Astrocyte (in vitro differentiated cells and primary cell): ENCODE measurements at places on chromosomes 11 and 22. TPM values are rescaled to one million over a fixed set of nuclear protein-coding genes. Genes with fewer than 3 reads are reported as not detected.
A peak's percentile ranks its signal among the peaks of the same experiment; 100 is the strongest.

DNA sequence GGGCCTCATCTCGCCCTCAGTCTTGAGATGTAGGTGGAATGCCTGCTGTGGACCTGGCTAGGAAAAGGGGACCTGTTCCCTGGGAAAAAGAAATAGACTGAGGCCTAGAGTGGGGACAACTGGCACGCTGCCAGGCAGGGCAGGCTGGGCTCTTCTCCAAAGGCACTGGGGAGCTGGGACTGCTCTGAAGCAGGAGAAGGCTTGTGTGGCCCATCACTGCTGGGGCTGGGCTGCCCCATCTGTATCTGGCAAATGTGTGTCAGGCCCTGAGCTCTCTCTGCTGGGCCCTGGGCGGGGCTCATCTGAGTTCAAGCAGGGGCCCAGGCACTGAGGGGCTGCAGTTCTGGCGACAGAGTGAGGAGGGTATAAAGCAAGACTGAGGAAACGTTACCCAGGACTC, 32.9 kb downstream of the ARVCF start:
- DNase-seq, result no peak

- DNase-seq, result no peak
These were observed 8.5 kb downstream of the RAB3IL1 start for GRCh38 chr11:61908730-61909316.

DNA sequence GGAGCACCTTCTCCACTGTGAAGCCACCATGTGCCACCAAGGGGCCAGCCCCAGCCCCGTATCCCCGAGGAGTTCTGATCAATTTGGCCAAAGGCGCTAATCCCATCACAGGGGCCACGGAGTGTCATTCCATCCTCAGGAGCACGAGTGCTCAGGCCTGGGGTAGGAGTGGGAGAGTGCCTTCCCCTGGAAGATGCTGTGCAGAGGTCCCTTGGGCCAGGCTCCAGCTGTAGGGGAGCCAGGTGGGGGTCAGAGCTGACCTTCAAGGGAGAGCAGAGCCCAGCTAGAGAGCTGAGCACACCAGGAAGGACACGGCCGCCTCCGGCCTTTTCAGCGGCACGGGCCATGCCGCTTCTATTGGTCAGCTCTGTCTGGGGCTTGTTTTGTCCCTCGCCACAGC, 1459.9 kb downstream of the BRD1 start:
- no peak for DNase-seq

- no peak for DNase-seq
These were observed 305.9 kb downstream of the BRD1 start for GRCh38 chr22:49521787-49522224.

DNA sequence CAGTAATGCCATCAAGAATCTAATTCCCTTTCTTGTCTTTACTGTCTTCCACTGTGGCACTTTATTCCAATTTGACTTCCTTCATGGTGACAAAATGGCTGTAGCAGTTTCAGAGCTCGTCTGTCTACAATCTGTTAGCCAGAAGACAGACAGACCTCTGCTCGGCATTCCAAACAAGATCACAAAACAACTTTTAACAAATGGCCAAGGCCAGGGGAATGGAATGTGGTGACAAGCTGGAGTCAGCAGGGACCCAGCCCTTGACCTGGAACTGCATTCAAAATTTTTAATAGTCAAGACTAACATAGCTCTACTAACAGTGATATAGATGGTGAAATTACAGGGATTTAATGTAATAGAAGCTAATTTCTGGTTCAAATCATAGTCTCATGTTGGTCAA, 637.2 kb downstream of the ETS1 start:
- DNase-seq, result no peak

GRCh38 chr11:66262696-66263095, 5.7 kb upstream of the RAB1B start:
- DNase-seq, result no peak

- DNase-seq, result no peak
These were observed 11.0 kb downstream of the TNKS1BP1 start for GRCh38 chr11:57313788-57314135.

GRCh38 chr11:76247091-76247490, 40.8 kb upstream of the WNT11 start:
- no peak for DNase-seq

DNA sequence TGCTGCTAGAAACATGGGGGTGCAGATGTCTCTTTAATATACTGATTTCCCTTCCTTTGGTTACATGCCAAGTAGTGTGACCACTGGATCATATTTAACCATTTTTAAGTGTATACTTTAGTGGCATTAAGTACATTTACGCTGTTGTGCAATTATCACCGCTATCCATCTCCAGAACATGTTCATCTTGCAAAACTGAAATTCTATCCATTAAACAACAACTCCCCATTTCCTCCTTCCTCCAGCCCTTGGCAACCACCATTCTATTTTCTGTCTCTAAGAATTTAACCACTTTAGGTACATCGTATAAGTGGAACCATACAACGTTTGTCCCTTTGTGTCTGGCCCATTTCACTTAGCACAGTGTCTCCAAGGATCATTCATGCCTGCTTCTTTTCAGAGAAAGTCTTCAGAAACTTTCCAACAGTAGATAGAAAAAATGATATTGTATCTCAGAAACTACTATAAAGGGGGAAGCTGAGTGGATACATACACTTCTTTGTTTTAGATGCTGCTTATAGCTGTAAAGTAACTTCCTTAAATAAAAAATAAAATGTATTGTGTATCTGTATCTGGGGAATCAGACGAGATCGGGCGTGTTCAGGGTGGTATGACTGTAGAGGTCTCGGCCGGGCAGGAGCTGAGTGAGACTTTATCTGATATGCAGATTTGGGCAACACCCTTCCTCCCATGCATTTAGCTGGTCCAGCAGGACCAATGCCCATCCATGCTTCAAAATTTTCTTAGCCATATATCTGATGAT, 44.6 kb upstream of the ZBED5 start:
- DNase-seq, result no peak

DNA sequence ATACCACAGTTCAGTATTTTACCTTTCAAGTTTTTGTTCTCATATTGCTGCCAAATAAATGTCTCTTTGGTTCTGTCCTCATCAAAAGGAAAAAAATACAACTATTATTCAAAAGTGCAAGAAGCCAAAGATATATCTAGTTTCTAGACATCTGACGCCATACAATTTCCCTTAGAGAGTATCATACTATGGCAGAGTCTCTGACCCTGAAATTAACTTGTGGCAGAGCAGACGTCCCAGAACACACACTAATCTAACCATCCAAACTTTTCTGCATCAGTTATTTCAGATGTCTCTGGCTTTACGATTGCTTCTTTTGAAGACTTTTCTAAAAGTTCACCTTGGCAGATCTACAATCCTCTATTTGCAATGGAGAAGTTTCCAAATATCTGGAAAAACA, 2.7 kb downstream of the OR51T1 start:
- peak; percentile 51 for DNase-seq

- DNase-seq, result no peak
These were observed 30.8 kb downstream of the GLYATL2 start for GRCh38 chr11:58813693-58814092.

DNA sequence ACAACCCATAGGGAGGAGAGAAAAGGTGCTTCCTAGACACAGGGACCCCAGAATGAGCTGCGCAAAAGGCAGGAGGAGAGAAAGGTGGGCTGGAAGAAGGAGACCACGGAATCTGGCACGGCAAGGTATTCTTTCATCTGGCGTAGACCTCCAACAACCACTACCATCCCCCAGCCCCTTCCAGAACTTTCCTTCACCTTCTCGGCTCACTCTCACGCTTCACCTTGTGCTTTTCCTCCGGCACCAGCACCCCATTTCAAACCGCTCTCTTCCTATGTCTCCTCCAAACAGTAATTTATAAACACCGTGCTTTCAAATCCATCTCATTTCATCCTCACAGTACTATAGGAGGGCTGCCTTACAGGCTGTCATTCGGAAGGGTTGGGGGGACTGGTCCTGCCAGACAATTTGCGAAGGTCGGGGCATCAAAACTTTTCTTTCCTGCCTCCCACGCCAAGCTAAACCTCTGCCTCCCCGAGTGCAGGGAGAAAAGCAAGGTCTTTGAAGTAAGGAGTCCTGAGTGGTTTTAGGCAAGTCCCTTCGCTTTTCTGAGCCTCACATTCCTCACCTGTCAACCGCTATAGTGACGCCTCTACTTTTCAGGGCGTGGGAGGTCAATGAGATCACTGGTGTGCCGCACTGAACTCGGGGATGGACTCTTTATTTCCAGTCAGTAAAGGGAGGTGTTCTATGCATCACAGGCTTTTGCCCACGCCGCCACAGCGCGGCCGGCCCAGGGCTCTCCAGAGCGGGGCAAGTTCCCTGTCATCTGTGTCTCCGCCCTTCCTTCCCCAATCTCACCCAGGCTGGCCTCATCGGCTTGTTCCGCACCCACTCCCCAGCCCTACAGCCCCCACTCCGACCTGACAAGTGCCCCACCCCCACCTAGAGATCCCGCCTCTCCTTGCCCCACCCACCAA, 800 bp downstream of the KCTD21 start:
- DNase-seq, result peak; percentile 40

DNA sequence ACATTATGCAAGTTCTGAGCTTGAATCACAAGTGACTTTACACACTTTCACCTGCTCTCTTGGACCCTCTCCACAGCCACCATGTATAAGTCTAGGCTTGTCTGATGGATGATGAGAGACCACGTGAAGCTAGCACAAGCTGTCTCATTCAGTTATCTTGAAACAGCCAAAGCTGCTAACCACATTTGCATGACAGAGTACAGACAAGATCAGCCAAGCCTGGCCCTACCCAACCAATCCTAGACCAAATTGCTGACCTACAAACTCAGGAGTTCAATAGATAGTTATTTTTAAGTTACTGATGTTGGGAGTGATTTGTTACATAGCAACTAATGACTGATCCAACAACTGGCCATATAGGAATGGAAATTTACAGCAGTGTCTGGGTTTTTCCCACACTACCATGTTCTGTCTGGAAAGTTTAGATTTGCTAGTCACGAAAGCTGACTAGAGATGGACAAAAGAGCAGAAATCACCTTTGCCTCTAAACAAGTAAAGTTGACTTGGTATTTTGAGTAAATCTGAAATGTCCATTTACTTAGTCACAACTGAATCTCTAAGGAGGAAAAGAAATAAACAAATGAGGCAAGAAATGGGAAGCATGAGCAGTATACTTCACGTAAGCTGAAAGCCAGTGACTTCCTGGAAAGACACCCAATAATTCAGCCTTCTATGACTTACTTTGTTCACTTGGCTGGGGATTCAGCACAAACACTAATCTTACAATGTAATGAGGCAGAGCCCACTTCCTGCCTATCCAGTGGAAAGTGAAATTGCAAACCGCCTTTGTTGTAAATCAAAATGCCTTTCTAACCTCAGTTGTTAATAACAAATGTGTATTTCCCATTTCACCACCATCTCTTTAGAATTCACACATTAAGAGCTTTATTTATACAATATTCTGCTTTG, 101.7 kb downstream of the FAM181B start:
- peak; percentile 2 for DNase-seq

DNA sequence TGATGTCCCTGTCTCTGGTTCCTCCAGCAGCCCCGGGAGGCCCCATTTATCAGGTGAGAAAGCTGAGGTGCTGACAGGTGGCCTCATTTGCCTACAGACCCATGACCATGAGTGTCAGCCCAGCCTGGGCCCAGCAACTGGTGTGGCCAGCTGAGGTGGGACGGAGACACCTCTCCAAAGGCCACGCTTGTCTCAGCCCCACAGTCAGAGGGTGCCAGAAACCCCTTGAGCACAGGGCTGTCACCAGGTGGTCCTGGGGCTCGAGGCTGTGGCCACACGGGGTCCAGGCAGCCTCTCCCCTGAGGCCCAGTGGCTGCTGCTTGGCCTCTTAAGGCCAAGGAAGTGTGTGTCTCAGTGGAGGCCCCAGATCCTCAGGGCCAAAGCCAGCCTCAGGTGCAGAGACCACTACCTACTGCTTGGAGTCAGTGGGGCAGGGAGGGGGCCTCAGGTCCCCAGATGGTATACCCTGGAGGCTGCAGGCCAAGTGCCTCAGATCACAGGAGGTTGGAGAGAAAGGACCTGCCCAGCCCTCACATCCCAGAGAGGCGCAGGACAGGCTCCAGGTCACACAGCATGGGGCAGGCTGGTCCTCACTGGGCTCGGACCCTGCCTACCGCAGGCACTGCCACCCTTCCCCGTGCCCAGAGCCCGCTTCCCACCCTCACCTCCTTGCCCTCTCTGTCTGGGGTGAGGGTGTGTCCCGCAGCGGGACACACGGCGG, 11.4 kb downstream of the RAB3IL1 start:
- DNase-seq, result no peak

DNA sequence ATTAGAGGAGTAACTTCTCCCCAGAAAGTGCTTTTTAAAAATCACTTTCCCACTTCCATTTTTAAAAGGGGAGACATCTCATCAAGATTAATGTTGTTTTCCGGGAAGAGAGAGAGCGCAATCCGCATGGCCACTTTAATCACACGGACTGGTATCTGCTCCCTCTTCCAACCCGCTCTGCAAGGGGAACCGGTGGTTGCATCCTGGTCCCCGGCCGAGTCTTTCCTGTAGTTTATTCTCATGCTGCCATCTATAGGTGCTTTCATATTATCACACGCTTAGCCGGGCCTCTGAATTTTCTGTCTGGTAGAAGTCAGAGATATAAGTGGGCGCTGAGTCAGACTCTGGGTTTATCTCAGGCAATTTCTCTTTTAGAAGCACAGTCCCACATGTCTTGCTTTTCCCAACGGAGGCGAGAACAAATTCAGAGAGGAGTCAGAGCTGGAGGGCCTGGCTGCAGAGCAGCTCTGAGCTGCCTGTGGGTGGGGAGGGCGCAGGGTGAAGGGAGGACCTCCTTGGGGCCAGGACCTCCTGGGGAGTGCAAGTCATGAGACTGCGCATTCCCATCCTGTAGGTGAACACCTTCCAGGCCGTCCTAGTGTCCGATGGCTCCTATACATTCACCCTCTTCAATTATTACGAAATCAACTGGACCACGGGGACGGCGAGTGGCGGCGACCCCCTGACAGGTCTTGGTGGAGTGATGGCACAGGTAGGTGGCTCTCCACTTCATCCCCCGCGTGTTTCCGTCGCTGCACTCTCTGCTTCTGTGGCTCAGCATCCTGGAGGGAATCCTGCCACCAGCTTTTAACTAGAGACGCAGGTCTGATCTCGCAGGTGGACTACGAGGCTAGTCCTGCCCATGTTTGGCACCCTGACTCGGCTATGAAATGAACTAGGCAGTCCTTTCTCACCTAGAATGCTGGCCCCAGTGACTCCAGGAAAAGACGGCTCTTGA, 11.7 kb downstream of the TECTA start:
- DNase-seq, result peak; percentile 68

GRCh38 chr11:13963169-13963948, 836 bp downstream of the SPON1 start:
- peak; percentile 14 for DNase-seq

- DNase-seq, result no peak
These were observed 334.0 kb downstream of the KCNA4 start for GRCh38 chr11:29682856-29683255.

- DNase-seq, result no peak
These were observed 422 bp downstream of the GLB1L2 start for GRCh38 chr11:134332189-134332631.

SYT7 gene
- 3.7 and 3.8 TPM in 2 replicates for total RNA-seq

MUC2 gene
- total RNA-seq, result not detected in 2 replicates

DDTL gene
- total RNA-seq, result 0.75 and 1.4 TPM in 2 replicates

SHANK2 gene
- total RNA-seq, result 6.4 and 10.1 TPM in 2 replicates

APOBEC3A gene
- total RNA-seq, result not detected in 2 replicates

TSSK2 gene
- not detected in 2 replicates for total RNA-seq

MMP10 gene
- total RNA-seq, result 1.1 and 1.2 TPM in 2 replicates

YPEL1 gene
- total RNA-seq, result 0.82 and 0.86 TPM in 2 replicates

TSPAN18 gene
- 31.7 and 39.1 TPM in 2 replicates for total RNA-seq

CASP5 gene
- not detected in 2 replicates for total RNA-seq
